Renal pelvis (tissue), 12 donors: ENCODE measurements at places on chromosomes 1 and 21.
A peak's percentile ranks its signal among the peaks of the same experiment; 100 is the strongest.

- DNase-seq, result no peak
Measured at GRCh38 chr1:239987103-239987745, 104.5 kb upstream of the FMN2 start.

DNA sequence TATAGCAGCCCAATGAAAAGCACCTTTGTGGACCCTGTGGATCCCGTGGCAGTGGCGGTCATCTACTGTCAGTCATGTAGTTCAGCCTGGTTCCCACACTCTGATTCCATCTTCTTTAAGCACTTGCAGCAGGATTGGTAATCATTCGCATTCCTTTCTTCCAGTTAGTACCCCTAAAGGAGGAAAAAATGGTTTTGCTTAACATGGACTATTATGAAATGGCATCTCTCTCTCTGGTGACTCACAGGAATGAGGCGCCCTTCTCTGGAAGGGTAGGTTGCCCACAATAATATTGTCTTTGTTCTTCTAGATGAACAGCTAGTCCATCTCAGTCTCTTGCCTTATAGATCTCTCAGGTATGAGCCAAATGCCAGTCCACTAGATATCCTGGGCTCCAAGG is 127.9 kb upstream of the MROH9 start:
- no peak for DNase-seq

DNA sequence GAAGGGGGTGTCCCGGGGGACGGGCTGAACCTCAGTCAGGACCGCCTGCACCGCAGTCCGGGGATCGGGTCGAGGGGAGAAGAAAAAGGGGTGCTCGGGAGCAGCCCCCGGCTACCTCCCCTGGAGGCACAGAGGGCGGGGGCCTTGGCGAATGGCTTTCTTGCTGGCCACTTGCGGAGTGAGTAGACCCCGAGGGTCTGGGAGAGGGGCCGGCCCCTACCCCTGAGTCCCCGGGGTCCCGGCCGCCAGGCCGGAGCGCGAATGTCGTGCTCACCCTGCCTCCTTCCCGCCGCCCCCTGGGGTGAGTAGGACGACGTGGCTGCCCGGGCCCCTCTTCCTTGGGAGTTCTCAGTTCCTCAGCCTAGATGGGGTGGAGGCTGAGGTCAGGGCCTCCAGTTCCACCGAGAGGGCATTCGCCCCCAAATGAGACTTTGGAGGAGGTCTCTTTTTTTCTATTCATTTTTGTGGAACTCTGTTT is 113.0 kb downstream of the OSBPL9 start:
- peak; percentile 23 for DNase-seq

DNA sequence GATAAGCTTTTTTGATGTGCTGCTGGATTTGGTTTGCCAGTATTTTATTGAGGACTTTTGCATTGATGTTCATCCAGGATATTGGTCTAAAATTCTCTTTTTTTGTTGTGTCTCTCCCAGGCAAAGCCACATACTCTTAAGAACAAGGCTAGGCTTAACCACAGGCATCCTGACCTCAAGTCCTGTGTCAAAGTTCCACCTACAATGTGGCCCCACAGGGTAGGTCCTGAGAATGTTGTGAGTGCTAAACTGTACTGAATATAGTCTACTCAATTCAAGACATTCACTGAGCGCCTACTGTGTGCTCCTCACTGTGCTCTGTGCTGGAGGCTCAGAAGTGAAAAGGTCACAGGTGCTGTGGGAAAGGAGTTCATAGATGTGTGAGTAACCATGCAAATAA is 20.6 kb downstream of the DDAH1 start:
- DNase-seq, result no peak

DNA sequence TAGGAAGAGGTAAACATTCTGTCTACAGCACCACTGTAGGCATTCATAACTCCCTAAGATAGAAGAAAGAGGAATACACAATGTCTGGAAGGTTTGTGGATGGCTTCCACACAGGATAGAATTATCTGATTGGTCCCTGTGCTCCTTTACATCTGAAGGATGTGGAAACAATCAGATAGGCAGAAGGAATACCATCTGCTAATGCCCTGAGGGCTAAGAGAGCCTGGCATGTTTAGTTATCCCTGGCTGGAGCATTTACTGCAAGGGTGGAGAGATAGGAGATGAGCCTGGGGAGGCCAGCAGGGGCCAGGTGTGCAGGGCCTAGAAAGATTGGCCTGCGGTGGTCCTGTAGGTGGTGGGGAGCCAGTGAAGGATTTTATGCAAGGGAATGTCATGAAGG is 8.6 kb upstream of the ACBD3 start:
- DNase-seq, result no peak

DNA sequence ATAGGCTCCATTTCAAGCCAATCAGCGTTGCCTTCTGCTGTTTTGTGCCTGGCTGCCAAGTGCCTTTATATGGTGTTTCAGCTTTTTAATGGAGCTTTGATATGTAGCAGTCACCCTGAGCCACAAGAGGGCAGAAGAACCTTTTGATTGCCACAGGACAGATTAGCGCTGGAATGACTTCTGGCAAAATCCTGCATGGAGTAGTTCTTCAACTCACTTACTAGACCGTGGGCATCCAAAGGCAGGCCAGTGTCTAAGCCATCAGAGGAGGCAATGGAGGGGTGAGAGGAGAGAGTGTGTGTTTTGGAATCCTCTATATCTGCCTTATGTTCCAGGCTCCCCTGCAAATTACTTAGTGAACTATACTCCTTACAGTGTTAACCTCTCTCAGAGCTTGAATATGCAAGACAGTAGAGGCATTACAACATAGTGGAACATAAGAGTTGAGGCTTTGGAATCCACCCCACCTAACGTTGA is 56.2 kb downstream of the ST3GAL3 start:
- DNase-seq, result peak; percentile 81

DNA sequence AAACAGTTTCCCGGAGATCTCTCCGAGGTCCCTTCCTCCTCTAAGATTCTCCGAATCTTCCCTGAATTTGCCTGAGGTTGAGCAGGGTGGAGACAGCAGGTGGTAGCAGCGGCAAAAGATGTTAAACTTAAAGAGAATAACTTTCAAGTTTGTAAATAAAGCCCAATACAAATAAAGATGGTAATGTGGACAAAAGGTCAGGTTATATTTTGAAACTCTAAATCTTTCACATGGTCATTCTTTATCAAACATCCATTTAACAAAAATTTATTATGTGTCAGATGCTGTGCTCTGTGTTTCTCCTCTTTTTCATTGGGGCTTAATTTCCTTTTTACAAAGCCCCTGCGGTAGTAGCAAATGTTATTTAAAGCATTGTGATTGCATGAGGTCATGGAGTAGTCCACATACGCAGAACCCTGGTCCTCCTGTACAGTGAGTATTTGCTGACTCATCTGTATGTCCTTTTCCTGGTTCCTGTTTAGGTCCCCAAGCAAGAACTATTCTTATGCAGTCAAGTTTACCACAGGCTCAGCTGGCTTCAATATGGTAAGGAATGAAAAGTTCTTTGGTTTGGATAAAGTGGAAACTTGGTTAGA is 119.2 kb downstream of the ITSN1 start:
- DNase-seq, result peak; percentile 52

GRCh38 chr1:1908506-1908791 is 6.6 kb upstream of the CALML6 start:
- DNase-seq, result no peak

DNA sequence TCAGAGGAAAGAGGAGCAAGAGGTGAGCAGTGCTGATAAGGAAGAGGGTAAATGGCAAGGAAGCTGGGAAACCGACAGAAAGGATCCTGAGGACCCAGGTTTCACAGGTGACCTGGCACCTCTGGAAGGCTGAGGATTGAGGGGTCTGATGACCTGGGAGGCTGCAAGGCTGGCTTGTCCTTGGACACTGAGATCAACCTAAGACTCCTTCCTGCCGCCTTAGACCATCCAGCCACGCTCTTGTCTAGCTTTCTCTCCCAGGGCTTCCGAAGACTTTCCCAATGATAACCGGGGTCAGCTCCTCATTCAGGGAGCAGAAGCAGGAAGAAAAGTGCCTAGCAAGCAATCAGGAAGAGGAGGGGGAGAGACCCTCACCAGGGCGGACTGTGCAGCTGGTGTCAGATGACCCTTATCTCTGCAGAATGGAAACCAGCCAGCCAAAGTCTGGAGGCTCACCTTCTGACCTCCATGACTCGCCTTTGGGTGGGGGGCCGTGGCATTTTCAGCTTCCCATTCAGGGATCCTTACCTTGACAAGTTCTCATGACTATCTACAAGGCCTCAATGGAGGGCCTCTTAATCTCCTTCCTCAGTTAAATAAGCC is 77.7 kb downstream of the CAPZB start:
- DNase-seq, result no peak

DNA sequence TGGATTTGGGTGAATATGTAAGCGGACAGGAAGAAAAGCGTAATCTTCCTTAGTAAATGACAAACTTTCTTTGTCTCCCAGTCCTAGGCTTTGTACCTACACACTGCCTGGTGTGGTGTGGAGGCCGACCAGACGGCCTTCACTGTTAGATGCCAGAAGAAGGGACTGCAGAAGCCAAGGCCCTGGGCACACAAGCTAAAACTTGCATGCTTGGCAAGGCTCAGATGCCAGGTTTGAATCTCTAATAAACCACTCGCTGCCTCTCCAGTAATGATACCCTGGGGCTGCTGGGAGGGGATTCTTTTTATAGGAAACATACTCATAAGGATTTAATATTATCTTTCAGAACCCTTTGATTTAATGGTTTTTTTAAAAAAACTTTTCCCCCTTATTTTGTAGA is 263.8 kb downstream of the PTPRC start:
- no peak for DNase-seq

DNA sequence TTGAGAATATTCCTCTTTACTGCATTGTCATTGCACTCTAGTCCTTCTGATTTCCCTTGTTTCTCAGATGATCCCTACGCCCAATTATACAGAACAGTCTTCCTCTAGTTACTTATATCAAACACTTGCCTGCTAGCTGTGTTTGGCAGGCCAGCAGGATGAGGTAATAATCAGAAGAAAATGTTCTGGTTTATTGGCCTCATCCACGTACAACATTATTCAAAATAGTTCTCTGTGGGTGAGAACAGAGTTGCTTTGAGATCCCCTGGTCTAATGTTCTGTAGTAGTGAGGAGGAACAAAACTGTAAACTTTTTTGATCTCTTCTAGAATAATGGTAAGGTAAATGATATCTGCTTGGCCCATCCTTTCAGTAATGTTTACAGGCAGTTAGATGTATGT is 22.3 kb upstream of the C1orf105 start:
- DNase-seq, result no peak

- DNase-seq, result peak; percentile 40
Measured at GRCh38 chr21:34582506-34583150, 32.3 kb downstream of the RCAN1 start.

- no peak for DNase-seq
Measured at GRCh38 chr1:12763479-12763878, 10.1 kb upstream of the PRAMEF12 start.

DNA sequence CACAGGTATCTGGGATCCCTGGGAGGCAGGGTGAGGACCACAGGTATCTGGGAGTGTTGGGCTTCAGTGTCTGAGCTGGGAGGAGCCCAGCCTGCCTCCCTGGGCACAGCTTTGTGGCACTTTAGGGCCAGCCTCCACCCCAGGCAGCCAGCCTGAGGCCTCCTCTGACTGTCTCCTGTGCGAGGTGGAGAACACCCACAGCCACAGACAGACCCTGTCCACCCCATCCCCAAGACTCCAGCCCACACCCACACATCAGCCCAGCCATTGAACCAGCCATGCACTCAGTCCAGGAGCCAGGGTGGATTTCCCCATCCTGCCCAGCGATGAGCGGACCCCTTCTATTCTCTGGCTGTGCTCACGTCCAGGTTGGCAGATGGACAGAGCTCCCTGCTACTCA is 21.8 kb upstream of the TNFRSF1B start:
- DNase-seq, result no peak

DNA sequence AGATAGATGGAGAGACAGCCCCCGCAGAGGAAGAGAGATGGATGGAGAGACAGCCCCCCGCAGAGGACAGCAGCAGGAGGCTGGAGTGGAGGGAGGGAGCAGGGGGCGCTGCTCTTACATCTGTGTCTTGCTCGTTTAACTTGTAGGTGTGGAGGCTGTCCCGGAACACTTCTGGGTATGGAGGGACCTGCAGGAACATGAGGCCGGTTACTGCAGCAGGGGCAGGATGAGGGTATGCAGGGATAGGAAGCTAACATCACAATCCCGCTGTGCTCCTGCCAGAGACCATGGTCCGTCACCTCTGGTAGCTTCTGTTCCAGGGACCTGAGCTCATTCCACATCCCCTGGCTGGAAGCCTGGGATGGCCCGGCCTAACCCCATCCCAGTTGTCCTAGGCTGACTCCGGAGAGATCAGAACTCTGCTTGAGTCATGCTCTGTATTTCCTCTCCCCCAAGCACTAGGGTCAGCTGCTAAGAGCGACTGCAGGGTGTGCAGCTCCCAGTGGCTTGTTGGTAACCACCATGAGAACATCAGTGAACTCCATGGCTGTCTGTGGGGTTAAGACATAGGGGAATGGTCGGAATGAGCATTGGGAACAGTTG is 36.7 kb upstream of the GOLT1A start:
- no peak for DNase-seq

DNA sequence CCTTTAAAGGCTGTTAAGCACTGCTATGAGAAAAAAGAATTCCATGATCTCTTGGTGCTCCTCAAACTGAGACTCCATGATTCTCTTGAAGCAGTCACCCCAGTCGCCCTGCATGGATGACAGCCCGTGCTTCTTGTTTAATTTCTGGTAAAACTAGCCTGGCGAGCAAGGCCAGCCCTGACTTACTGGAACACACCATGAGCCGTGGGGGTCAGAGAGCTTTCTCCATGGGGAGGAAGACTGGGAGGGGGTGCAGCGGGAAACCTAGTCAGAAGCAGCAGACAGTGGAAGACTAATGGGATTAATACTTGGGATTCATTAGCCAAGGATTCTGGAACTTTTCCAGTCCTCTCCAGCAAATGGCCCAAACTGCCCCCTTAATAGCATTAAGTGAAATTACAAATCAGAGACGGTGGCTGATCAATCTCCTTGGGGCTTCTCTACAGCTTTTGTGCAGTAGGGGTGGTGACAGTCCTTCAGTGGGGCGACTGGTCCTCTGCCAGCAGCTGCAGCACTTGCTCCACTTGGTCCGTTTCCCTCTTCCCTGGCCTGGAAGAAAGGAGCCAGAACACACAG is 57.2 kb upstream of the LRRN2 start:
- DNase-seq, result peak; percentile 24
